ENCODE measurements at places on chromosomes 7 and 10. TPM values are rescaled to one million over a fixed set of nuclear protein-coding genes. Genes with fewer than 3 reads are reported as not detected.

The HMX3 gene
- total RNA-seq, result 0.07 TPM

The NRBF2 gene
- total RNA-seq, result 59.7 TPM

The TMEM213 gene
- total RNA-seq, result not detected

The CREB3L2 gene
- total RNA-seq, result 27.0 TPM

The SFTPA1 gene
- total RNA-seq, result not detected

The LLCFC1 gene
- total RNA-seq, result not detected

The CNPY1 gene
- total RNA-seq, result not detected

The EPDR1 gene
- 13.3 TPM for total RNA-seq

All from nasal cavity respiratory epithelium epithelial cell of viscerocranial mucosa (primary cell).